RCC 7860 (cell line): ENCODE measurements at places on chromosomes 2 and 18.

GRCh38 chr2:154338352-154338967 is 360.0 kb upstream of the KCNJ3 start:
- DNase-seq: no peak

DNA sequence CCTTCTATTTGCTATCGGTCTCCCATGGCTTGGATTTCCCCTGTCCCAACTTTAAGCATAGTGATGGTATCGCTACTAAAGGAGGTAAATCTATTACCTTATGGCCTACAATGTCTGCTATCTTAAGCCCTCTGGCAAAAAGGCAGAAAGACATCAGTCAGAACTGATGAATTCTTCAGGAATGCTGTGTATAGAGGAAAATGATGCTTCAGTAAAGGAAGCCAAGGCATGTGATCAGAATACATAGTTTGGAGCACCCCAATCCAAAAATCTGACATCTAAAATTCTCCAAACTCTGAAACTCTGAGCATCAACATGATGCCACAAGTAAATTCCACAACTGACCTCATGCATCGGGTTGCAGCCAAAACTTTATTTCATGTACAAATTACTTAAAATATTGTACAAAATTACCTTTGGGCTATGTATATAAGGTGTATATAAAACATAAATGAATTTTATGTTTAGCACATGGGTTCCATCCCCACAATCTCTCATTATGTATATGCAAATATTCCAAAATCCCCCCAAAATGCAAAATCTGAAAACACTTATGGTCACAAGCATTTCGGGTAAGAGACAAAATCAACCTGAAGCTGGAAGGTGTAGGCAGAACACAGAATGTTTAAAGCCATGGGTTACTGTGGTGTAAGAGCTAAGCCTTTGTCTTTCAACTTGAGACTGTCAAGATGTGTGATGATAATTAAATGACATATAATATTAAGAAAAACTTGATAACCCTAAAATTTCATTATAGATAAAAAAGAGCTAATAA is 66.2 kb downstream of the CUL3 start:
- no peak for DNase-seq

DNA sequence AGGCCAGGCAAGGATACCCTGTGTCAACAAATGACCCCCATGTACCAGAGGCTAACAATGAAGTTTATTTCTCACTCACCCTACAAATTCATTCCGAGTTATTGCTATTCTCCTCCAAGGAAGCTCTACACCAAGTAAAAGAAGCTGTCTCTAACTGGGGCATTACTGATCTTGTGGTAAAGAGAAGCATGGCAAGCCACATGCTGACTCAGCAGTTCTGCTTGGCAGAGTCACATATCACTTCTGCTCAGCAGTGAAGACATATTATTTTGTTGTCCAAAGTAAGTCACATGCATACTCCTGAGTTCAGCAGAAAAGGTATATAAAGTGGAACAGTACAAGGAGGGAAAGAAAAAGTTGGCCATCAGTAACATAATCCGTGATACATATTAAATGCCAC is 315.8 kb downstream of the GULP1 start:
- DNase-seq: peak; percentile 37

DNA sequence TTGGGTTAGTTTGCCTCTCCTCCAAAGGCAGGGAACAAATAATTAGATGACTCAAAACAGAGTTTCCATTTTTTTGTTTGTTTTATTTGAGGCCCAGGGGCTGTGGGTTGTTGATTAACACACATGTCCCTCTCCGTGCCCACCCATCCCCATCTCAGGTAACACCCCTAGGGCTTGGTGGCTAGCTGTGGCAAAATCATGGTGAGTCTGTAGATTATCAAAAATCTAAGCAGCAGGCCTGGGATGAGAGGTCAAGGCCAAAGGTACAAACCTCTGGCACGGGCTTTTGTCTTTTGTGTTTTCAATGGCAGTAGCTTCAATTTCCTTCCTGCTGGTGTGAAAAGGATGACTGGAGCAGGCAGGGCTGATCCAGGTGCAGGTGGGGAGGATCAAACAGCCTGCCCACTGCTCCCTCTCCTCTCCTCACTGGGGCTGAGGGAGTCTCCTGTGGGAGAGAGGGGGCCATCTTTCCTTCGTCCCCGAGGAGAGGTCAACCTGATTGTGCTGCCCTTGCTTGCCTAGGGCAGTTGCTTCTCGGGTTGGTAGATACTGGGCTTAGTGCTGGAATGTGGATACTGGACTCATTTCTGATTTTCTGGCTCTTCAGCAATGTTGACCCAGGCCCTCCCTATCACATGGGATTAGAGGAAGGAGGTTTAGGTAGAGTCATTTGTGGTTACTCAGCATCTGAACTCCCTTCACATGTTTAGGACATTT is 31.9 kb upstream of the EML4 start:
- no peak for DNase-seq

GRCh38 chr2:190574169-190574568 is 39.6 kb upstream of the NEMP2 start:
- no peak for DNase-seq

DNA sequence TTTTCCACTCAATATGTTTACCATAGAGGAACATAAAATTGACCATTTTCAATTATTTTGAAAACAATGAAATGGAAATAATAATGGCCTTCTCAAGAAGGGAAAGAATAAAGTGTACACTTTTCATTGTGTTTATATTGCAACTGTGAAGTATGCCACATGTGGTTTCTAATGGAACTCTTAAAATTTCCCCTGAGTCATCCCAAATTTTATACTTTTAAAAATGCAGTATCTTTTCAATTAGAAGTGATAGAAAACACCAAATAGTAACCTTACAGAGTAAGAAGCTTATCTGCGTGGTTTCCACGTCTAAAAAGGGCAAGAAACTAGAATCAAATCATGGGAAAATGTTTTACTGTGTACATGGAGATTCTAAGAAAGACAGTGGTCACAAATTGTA is 70.0 kb downstream of the SCG2 start:
- no peak for DNase-seq

DNA sequence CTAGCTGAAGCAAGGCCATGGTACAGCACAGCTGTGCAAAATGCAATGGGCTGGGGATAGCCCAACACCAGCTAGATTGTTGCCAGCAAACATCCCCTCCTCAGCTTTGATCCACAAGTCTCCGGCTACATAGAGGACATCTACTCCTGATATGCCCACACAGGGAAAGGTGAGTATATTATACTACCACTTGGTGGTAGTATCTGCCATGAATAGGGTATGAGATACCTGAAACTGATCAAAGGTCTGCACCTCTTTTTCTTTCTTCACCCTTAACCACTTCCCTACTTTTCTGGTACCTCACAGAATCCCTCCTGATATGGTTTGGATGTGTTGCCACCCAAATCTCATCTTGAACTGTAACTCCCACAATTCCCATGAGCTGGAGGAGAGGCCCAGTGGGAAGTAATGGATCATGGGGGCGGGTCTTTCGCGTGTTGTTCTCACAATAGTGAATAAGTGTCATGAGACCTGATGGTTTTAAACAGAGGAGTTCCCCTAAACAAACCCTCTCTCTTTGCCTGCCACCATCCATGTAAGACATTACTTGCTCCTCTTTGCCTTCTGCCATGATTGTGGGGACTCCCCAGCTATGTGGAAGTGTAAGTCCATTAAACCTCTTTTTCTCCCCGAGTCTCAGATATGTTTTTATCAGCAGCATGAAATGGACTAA is 279.6 kb downstream of the TXNL1 start:
- DNase-seq: no peak

GRCh38 chr18:60090170-60090569 is 190.4 kb downstream of the PMAIP1 start:
- DNase-seq: no peak

DNA sequence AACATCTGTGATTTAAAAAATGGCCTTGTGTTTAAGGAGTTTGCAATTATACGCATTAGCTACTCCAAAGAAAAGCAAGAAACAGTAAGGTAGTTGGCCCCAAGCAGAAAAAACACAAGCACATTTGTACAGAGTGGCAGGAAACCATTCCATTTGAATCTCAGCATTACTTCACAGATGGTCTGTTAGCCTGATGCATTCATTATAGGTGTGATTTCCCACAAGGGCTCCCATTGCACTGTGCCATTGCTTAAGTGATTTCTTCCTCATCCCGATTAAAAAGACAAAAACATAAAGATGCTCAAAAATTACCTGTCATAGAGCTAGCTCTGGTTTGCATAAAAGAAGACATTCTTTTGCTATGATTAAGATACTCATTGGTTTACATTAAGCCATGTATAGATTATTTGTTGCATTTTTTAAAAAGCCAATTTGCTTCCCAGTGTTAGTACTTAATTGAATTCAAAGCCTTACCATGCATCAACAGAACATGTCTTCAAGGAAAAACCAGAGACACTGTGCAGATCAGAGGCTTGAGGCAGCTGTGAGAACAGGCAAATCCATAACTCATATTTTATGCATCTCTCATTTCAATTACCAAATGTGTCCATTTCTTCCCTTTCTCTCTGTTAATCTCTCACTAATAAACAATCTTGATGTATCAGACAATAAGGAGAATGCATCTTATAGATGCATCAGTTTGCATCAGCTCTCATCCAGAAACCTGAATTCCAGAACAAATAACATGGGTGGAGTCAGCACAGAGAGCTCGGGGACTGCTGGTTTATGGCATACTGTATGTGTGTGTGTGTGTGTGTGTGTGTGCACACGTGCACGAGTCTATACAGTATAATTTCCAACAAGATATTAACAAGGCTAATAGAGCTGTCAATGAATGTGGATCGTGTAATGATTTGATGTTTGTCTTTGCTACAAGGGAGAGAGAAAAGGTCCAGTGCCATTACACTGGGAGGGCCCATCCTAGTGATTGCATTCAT is 558.6 kb upstream of the HS6ST1 start:
- DNase-seq: no peak

- DNase-seq: peak; percentile 43
These were observed 45.5 kb upstream of the SCN7A start for GRCh38 chr2:166539340-166540162.

DNA sequence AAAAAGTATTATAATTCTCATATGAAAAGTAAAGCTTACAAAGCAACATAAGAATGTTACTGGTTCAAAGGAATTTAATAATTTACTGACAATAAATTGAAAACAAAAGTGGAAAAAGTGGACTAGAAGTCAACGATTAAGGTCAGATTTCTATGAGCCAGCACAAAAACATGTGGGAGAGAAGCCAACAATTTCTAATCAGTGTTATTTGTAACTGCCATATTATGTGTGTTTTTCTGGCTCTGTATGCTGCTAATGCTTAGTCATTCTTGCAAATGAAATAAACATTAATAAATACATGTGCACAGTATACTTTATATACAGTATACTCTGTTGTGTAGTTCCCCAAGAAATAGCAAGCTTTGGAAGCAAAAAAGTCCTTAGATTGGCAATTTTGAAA is 301.3 kb upstream of the RGPD4 start:
- DNase-seq: no peak

- peak; percentile 63 for DNase-seq
These were observed 131.1 kb downstream of the AFF3 start for GRCh38 chr2:100011272-100011731.

DNA sequence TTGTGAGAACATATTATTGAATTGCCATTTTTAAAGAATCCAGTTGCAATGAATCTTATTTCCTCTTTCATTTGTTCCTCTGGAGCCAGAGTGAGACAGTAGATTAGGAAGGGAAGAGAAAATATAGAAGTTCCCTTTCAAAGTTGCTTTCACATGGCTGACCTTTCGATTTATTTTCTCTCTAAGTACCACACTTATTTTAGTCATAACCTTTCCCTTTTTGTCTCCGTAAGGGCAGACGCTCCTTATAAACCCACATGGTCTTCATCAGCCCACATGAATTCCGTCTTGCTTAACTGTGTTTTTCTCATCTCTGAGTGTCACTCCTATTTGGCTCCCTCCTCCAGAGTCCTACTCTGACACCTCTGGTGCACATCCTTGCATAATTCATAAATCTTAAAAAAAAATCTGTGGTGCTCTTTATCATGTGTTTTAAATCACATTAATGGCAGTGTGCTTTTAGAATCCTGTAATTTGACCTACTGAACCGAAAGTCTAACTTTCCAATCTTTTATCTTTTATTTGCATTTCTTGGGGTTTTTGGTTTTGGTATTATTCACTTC is 38.5 kb upstream of the ZNF396 start:
- no peak for DNase-seq

DNA sequence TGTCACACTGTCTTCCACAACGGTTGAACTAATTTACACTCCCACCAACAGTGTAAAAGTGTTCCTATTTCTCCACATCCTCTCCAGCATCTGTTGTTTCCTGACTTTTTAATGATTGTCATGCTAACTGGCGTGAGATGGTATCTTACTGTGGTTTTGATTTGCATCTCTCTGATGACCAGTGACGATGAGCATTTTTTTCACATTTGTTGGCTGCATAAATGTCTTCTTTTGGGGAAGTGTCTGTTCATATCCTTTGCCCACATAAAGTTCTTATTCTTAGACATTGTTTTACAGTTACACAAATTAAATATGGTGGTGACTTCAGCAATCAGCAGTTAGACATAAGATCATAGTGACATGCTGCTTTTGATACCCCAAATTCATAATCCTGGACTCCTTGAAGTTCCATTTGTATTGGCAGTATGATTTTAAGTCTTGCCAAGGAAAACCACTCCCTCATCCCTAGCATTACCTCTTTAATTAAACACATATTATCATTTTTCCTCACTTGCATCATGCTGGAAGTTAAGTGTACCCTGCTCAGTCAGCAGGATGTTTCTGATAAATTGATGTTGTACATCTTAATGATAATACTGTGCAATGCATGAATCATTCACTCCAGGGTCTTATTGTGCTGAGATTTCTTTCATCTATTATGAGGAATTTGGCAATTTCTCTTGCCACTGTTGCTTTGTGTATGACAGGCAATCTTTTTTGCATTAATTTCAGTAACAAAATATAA is 67.6 kb upstream of the STAT1 start:
- DNase-seq: no peak

DNA sequence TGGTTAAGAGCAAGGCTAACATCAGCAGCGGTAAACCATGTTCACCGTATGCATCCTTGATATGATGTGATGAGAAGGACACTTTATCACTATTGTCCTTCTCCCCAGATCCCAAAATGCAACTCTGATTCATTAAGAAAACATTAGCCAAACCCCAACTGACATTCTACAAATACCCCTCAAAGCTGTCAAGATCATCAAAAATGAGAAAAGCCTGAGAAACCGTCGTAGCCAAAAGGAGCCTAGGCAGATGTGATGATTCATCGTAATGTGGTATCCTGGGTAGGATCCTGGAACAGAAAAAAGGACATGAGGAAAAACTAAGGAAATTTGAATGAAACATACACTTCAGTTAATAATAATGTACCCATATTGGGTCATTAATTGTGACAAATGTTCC is 67.3 kb upstream of the ST6GAL2 start:
- DNase-seq: no peak

DNA sequence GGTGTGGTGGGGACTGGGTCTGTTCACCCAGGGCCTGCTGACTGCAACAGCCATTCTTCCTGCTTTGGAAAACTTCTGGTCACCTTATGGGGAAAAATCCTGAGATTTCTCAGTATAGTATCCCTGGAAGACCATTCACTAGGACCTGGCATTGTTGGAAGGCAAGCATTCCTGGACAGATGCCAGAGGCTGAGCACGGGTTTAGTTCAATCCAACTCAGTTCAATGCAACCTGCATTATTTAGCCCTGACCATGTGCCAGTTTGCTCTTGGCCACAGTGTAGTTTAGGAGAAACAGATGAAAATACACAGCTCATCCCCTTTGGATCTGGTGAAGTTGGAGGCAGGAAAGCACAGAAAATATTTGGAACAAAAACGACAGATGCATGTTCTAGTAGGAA is 95.9 kb downstream of the LPIN1 start:
- DNase-seq: no peak
